Ovary (tissue), 10 donors: ENCODE measurements at places on chromosomes 3 and 15. TPM values are rescaled to one million over a fixed set of nuclear protein-coding genes. Genes with fewer than 3 reads are reported as not detected.

NR1I2 gene
- 0.22 TPM for total RNA-seq

TMEM266 gene
- total RNA-seq, result not detected

SERPINI2 gene
- not detected for total RNA-seq

PLCH1 gene
- 0.79 TPM for total RNA-seq

ULK3 gene
- 27.8 TPM for total RNA-seq

GYG1 gene
- total RNA-seq, result 61.6 TPM

ARNT2 gene
- 12.0 TPM for total RNA-seq

SNTN gene
- total RNA-seq, result 0.24 TPM

DAPK2 gene
- total RNA-seq, result 6.2 TPM
